DMS53 (cell line): ENCODE measurements at places on chromosomes 11 and 22.

- DNase-seq, result no peak
Observed at GRCh38 chr11:71137376-71137775, 115.0 kb downstream of the SHANK2 start.

DNA sequence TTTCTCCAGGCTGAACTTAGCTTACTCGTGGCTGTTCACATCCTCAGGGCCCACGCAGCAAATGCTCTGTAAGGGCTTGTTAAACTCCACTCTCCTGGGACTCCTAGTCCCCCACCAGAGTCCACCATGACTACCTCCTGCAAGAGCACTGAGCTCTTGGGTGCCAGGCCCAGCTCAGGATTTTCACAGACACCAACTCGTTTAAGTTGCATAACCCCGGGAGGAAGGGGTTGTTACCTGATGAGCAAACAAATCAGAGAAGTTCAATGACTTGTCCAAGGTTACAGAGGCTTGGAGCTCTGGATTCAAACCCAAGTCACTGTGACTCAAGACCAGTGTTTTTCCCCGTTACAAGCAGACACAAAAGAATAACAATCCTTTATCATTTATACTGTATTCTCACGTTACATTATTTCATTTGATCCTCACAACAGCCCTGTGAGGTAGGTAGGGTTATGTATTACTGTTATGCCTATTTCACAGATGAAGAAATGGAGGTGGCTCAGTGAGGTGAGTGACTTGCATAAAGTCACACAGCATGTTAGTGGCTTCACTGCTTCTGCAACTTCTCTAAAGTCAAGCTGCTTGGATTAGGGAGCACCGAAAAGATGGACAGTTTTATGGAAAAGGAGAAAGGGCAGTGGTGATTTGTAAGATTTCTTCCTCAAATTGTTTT lies 17.4 kb downstream of the KCTD21 start:
- DNase-seq, result no peak

DNA sequence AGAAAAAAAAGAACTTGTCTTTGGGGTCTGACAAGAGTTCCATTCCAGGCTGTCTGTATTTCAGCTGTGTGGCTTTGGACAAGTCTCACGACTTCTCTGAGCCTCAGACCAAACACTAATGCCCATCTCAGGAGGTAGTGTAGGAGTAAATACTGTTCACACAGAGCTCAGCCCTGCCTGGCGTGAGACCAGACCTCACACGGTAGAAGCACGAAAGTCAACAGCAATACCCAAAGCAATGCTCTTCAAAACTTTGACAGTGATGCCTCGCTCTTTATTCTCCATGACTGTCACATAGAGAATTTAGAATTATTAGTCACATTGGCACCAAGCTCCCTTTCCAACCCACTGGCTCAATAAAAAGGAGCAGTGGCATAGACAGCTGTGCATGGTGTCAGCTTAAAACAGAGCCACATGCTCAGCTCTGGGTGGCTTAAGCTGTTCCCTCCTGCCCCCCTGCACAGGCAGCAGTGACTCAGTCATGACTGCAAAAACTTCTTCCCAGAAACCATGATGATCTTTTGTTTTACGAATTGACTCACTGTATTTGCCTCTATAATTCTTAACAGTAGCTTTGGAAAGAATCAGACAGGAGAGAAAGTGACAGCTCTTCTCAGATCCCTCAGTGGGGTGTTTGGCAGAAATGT lies 74.0 kb upstream of the PHF21B start:
- DNase-seq, result no peak

GRCh38 chr11:108997826-108998225 lies 333.0 kb downstream of the DDX10 start:
- DNase-seq, result no peak

- DNase-seq, result no peak
Observed at GRCh38 chr11:36809303-36809702, 211.3 kb upstream of the RAG2 start.

- no peak for DNase-seq
Observed at GRCh38 chr11:110984147-110984546, 261.4 kb upstream of the POU2AF2 start.

GRCh38 chr11:11230802-11231562 lies 122.1 kb downstream of the CSNK2A3 start:
- peak; percentile 77 for DNase-seq

GRCh38 chr11:2390725-2391151 lies 9.8 kb upstream of the TSSC4 start:
- DNase-seq, result no peak

- DNase-seq, result no peak
Observed at GRCh38 chr22:26168939-26169314, 335 bp upstream of the SEZ6L start.

DNA sequence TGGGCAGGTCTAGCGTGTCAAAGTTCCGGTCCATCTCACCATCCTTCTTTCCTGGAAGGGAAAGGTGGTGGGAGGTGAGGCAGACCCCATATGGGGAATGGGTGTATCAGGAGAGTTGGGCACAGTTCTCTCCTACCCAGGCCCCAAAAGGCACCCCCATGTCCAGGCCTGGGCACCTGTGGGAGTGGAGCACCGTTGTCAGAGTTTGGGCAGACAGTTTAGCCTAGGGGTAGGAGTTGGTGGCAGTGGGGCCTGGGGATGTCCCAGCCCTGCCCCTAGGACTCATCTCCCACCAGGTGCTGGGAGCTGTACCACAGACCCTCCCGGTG lies 34.1 kb upstream of the TXNRD2 start:
- no peak for DNase-seq

DNA sequence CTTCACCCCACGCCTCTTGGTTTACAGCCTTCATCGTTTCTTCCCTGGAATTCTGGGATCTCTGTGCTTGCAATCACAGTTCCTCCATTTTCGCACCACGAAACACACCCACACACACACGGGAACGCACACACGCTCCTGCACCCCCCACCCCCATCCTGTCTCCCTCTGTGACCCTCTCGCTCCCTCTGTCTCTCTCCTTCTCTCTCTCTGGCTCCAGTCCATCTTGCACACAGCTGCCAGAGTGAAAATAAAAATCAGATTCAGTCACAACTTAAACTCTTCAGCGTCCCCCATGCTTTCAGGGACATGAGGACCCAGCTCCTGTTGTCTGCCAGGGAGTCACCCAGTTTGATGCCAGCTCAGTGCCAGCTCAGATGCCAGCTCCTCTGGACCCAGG lies 3.0 kb downstream of the GAL start:
- no peak for DNase-seq

- peak; percentile 68 for DNase-seq
Observed at GRCh38 chr11:67996622-67997474, 7.0 kb downstream of the UNC93B1 start.

DNA sequence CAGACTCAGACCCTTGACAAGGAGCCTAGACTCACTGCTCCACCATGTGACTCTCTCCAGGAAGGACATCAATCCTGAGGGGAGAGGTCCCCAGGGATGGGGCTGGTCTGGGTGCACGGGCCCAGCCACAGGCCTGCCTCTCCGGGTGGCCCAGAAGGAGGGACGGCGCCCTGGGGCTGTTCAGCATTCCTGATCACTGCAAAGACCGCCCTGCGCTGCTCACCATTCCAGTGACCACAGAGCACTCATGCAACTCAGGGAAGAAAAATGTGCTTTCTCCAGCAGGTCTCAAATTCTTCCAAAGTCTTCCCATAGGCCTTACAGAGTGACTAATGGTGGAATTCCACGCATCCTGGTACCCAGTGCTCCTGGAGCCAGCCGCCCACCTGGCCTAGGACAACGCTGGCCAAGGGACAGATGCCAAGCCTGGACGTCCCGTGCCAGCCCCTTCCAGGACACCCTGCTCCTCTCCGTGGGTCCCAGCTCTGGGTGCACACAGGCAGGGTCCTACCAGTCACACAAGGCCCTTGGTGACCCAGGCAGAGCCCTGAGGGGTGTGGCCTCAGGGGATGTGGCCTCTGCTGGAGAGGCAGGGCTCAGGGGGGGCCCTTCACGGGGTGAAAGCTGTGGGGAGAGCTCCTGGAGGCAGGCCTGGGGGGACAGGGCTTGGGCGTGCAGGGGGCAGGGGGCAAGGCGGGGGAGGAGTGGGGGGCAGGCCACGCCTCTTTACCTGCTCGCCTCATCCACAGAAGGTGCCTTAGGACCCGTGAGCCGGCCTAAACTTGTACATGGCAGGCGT lies 178.8 kb downstream of the IGLL1 start:
- no peak for DNase-seq

DNA sequence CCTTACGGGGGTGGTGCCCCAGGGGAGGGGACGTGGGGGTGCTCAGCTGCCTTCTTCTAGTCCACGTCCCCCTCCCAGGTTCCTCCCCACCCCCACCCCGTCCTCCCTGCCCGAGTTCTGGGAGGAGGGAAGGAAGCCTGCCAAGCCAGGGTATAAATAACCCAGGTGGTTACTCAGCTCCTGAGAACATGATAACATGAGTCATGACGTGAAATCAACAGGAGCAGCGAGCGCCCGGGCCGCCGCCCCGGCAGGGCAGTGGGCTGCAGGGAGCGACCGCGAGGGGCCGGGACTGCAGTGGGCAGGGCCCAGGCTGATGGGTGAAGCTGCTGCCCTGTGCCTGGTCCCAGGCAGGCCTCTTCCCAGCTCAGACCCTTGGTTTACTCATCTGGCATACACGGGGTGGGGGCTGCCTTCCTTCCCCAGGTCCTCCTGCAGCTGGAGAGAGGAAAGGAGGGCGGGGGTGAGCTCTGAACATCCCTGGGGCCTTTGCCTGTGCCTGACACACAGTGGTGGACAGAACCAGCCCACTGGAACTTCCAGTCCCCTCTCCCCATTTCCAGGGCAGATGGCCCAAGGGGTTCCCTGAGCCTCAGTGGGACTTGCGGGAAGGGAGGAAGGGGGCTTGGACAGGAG lies 8.8 kb upstream of the PDGFB start:
- peak; percentile 89 for DNase-seq

- DNase-seq, result peak; percentile 79
Observed at GRCh38 chr11:129248618-129249017, 56.5 kb upstream of the ARHGAP32 start.

DNA sequence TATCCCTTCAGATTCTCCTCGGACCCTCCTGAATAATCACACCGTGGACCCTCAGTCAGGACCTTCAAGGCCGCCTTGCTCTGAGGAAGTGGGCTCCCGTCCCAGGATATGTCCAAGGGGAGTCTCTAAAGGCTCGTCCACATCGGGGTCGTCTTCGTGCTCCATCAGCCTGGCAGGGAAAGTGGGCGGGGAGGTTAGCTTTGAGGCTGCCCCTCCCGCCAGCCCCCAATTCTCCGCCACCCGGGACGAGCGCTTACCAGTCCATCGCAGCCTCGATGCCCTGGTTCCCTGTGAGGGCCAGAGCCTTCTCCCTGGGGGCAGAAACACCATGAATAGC lies 472 bp downstream of the UBXN1 start:
- DNase-seq, result no peak

DNA sequence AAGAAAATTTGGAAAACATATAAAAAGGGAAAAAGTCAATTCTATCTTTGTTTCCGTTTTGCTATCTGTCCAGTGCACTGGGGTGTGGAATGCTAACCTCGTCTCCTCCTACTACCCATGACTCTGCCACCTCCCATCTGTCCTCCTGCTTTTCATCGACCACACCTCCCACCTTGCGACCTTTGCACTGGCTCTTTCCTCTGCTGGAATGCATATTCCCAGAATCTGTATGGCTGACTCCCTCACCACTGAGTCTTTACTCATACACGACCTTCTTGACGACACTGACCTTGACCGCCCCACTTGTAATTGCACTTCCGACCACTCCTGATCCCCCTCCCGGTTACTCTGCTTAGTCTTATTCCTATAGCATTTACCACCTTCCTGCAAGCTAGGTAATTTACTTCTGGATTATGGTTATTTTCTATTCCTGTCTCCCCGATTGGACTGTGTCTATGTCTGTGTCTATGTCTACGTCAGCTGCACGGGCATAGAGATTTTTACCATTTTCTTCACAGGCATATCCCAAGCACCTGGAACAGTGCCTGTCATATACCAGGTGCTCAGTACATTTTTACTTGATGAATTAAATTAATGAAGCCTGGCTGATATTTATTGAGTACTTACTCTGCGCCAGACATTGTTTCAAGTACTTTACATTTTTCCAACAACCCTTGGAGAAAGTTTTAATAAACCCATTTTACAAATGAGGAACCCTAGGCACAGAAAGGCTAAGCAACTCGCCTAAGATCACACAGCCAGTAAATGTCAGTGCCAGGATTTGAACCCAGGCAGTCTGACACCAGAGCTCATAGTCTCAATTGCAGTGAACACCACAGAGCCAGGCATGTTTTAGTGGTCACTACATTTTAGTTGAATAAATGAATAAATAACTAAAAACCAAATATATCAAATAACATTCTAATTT lies 89.3 kb upstream of the SLC22A12 start:
- no peak for DNase-seq

- DNase-seq, result peak; percentile 67
Observed at GRCh38 chr11:134014511-134014910, 54.4 kb upstream of the JAM3 start.

- DNase-seq, result no peak
Observed at GRCh38 chr11:3002351-3002861, 10.3 kb upstream of the NAP1L4 start.

DNA sequence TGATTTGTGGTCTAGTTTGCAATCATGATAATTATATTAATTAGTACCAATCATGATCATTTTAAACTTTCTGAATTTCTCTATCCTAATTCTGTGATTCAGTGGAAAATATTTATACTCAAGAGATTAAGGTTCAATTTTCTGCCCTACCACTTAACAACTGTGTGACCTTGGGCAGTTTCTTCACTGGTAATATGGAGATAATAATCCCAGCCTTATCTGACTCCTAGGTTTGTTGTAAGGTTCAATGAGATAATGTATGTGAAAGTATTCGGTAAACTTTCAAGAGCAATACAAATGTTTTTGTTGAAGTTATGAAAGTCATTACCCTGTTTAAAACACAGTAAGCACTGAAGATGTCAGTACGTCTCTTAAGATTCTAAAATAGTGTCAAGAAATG lies 36.3 kb downstream of the CSTPP1 start:
- no peak for DNase-seq

- DNase-seq, result peak; percentile 94
Observed at GRCh38 chr11:69654001-69654659, 13.2 kb downstream of the CCND1 start.

DNA sequence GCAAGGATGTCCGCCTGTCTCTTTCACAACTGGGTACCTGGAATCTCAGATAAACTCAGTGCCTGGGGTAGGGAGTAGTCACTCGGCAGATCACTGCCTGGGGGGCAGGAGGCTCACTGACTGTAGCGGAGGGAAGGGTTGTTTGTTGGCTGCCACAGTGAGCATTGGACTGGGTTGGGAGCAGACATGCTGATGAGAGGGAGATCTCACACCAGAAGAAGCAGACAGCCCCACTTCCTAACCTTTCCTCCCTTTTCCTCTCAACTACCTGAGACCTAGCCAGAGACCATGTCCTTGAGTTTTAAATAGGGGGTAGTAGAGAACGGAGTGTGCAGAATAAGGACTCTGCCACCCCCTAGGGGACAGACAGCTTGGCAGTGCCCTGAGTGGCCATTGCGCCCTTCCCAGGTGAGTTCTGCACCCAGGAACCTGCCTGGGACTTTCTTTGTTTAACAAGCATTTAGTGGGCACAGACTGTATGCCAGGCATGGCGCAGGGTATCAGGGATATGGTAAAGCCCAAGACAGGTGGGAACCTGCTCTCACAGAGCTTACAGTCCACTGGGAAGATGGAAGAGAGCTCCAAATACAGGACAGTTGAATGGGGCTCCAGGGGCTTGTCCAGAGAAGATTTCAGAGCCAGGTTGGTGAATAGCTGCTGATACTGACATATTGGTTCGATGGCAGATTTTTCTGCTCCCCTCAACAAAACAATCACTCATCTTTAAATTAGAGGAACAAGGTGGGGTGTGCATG lies 115.7 kb upstream of the NNMT start:
- peak; percentile 67 for DNase-seq
